ENCODE measurements at places on chromosomes 13 and 19.

GRCh38 chr19:13824703-13825102, 29.5 kb downstream of the ZSWIM4 start:
- no peak for DNase-seq

DNA sequence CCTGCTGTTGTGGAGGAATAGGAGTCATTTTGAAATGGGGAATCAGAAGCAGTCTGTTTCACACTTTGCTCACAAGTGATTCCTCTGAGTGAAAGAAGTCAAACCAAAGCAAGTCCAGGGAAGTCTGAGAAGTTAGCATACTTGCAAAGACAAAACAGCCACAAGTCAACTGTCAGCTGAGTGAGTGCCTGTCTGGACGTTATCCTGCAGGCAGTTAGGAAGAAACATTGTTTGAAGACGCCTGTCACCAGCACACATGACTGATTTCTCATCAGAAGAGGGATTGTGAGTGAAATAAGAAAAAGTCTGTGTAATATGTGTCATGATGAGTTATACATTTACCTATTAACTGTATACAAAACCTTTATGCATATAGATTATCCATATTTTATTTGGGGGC, 153.5 kb downstream of the KCNRG start:
- no peak for DNase-seq

GRCh38 chr19:4455719-4456475, 1.7 kb downstream of the UBXN6 start:
- peak; percentile 19 for DNase-seq

DNA sequence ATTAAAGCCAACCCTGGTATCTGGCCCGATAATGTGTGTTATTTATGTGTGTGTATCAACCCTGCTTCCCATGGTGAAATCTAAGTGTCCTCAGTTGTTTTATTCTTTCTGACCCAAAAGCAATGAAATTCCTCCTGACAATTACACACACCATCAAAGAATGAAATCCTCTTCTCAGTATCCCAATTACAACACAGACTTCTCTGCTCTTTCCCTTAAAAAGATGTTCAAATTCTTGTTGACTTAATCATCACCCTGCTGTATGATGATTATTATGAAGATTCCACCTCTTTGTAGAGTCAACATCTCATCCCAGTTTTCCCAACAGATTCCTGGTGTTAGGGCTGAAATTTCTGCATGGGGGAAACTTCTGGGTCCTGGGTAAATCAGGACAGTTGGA, 8.9 kb upstream of the TRPC4 start:
- no peak for DNase-seq

DNA sequence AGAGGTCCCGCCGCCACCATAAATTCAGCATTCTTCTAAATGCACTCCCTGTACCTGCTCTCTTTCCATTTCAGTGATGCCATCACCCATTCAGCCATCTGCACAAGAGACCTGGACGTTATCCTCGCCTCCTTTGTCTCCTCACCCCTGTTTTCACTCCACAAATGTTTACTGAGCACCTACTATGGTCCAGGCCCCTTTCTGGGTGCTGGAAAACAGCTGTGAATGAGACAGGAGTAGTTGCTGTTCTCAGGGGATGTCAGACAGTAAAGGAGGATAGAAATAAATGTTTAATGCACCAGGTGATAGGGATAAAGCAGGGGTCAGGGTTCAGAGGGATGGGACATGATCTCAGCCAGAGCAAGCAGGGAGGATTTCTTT, 3.3 kb downstream of the AP1M1 start:
- DNase-seq: no peak

DNA sequence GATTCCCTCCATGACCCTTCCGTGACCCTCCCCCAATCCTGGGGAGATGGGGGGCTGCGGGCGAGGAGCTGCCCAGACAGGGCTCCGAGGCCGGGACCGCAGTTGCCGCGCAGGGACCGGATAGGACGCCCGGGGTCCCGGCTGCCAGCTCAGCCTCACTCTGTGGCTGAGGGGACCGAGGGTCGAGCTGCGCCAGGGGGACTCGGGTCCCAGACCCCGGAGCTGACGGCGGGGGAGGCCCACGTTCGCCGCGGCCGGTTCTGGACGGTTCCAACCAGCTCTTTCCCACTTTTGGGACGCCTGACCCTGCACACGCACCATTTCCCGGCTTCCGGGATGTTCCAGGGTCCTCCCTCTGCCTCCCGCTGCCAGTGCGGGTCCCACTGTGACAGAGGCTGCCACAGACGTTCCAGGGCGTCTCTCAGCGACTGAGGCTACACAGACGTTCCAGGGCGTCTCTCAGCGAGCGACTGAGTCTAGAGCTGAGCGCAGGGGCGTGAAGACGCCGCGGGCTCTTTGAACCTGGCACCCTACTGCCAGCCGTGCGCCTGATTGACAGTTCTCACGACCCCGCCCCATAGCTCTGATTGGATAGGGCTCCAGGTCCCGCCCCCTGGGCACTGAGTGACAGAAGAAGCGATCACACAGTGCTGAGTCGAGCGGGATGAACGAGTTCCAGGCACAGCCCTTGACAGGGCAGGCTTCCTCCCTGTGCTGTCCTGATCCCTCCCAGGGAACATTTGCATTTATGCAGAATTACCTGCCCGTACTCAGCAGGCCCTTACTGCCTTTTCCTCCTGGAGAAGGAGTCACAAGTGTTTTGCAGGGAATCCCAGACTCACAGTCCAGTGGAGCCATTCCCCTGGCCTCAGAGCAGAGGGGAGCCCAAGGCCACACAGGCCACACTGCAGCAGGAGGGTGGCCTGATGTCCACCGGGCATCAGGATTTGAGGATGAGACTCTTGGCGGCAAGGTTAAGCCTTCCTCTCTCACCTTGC, at the start of gene ZNF563:
ZNF563 (minus strand) TSS at position 472 of the 998 bp plus-strand sequence; CDS start at position 321, 151 bp downstream.
- DNase-seq: peak; percentile 83

DNA sequence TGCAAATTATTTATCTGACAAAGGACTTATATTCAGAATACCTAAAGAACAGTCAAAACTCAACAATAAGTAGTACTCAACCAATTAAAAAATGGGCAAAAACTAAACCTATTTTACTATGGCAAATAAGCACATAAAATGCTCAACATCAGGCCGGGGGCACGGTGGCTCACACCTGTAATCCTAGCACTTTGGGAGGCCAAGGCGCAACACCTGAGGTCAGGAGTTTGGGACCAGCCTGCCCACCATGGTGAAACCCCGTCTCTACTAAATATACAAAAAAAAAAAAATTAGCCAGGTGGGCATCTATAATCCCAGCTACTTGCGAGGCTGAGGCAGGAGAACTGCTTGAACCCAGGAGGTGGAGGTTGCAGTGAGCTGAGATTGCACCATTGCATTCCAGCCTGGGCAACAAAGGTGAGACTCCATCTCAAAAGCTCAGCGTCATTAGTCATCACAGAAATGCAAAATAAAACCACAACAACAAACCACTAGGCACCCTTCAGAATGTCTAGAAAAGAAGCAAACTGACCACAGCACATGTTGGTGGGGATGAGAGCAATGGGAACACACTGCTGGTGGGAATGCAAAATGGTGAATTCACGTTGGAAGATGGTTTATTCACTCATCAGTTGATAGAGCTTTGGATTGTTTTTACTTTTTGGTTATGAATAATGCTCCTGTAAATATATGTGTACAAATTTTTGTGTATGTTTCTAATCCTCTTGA, 180.6 kb upstream of the SOX1 start:
- DNase-seq: no peak

GRCh38 chr19:19191768-19192077, 229 bp downstream of the BORCS8 start:
- no peak for DNase-seq

GRCh38 chr19:7650148-7650547, 13.2 kb downstream of the STXBP2 start:
- no peak for DNase-seq

DNA sequence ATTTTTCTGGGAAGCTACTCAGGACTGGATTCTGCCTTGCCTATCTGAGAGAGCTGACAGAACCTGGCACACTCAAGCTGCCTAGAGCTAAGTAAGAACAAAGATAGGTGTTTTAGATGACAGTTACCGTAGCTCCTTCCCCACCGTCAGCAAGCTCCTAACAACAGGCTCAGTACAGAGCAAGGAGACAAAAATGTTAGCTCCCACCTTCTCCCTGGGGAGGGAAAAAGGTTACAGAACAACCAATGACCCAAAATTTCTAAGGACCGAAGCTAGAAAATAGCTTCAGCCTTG, 1058.2 kb upstream of the PCDH20 start:
- no peak for DNase-seq

GRCh38 chr19:35721374-35721773, 3.6 kb downstream of the KMT2B start:
- DNase-seq: no peak

DNA sequence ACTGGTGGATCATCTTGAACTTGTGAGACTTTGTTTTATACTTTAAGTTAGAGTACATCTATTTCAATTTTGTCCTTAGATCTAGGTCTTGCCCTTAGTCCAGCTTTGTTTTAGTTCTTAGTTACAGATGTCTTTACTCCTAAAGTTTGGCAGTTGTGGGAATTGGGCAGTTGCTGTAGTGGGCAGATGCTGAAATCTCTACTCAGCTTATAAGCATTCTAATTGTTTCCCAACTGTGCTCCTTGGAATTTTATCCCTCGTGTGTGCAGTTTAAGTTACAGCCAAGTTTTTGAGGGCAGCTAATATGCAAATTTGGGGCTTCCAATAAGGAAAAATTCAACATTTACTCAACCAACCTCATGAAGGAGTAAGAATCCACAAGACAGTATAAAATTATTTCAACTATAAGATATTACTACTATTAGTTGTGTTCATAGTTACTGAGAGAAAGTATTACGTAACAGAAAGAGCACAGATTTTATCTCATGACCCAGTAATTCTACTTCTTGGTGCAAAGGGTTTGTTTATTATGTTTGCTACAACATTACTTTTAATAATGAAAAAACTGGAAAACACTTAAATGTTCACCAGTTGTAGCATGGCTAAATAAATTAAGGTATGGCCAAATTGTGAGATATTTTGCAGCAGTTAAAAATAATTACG, 32.9 kb downstream of the CCDC122 start:
- DNase-seq: no peak

- DNase-seq: no peak
Observed at GRCh38 chr19:883661-884211, 9.3 kb downstream of the MED16 start.

DNA sequence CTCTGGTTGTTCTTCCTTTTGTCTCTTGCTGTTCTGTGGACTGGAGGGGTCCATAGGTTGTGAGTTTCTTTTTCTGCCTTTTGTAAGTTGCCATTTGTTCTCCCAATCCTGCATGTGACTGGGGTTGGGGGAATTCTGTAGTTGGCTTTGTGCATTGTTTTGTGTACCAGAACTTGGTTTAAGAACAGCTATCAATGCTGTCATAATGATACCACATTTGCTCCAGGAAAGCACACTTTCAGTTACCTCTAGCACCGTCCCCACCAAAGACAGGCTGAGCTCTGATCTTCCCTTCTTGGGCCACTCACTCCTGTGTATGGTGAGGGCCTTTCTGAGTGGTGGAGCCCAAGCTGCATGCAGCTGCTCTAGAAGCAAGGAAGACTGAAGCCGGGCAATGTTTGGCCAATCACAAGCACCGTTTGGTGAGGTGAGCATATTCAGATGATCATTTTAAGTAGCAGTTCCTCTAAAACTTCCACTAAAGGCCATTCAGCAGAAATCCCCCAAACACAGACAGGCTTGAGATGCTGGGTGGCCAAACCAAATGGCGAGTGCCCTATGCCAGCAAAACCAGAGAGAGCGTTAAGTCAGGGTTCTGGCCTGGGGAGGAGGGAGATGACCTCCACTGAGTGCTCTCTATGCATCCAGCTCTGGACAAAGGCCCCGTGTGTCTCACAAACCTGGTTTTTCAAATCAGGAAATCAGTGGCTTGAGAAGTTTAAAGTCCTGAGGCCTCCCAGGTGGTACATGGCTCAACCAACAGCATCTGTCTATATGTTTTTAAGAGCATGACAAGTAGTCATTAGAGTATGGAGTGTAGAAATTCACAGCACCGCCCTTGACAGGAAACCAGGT, 120.7 kb upstream of the SPATA13 start:
- no peak for DNase-seq

DNA sequence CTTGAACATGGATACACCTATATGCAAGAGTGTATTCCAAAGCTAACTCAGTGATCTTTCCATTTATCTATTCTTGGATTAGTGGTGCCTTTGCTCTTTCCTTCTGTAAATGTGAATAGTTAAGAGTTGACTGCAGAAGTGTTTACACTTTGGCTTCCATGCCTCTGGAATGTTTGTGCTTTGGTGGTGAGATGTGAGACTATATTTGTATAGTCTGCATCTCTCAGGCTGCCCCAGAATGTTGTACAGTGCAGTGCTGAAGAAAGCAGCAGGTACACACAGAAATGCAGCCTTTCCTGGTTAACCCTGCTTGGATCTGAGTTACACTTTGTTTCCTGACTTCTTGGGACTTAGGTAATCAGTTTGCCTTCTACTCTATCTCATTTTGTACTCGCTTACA, 90.2 kb downstream of the DNAJC15 start:
- DNase-seq: no peak

DNA sequence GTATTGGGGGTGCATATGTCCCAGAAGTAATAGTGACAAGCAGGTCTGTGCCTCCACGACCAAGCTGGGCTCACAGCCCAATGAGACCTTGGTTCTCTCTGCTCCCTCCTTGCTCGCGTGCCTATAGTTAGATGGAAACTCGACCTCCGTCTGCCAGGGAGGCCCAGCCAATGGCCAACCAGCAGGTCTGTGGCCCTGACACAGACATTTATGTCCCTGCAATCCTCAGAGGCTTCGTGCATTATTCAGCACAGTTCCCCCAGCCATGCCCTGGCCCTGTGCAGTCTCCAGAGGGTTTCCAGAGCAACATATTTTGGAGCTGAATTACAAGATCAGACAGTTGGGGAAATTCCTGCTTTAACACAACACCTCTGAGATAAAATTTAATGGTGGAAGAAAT, 105.1 kb downstream of the UQCRFS1 start:
- DNase-seq: no peak

- no peak for DNase-seq
Observed at GRCh38 chr19:33564836-33565338, 43.3 kb upstream of the PEPD start.

DNA sequence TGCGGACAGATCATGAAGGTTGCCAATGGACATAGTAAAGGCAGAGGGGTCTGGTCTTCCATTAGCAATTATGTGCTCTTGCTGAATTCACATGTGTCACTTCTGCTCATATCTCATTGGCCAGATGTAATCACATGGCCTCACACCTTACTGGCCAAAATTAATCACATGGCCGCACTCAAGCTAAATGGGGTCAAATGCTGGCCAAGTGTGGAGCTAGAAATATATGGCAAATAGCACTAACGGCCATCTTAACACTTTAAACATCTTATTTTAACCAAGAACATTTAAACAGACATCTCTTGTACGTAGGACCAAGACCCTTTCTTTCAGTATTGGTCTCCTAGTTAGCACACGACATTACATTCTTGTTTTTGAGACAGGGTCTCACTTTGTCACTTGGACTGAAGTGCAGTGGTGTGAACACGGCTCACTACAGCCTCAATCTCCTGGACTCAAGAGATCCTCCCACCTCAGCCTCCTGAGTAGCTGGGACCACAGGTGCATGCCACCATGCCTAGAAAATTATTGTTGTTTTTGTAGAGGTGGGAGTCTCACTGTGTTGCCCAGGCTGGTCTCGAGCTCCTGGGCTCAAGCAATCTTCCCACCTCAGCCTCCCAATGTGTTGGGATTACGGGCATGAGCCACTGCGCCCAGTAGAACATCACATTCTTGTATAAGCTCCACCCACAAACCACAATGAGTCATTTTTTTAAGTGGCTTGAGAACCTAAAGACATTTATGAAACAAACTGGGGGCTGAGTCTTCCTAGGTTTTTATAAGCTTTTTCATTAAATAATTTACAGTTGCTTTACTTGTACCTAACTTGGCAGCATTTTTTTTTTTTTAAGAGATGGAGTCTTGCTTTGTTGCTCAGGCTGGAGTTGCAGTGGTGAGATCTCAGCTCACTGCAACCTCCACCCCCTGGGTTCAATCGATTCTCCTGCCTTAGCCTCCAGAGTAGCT, 2.9 kb upstream of the PTOV1 start:
- no peak for DNase-seq
